ENCODE measurements at places on chromosomes 7 and 10.

DNA sequence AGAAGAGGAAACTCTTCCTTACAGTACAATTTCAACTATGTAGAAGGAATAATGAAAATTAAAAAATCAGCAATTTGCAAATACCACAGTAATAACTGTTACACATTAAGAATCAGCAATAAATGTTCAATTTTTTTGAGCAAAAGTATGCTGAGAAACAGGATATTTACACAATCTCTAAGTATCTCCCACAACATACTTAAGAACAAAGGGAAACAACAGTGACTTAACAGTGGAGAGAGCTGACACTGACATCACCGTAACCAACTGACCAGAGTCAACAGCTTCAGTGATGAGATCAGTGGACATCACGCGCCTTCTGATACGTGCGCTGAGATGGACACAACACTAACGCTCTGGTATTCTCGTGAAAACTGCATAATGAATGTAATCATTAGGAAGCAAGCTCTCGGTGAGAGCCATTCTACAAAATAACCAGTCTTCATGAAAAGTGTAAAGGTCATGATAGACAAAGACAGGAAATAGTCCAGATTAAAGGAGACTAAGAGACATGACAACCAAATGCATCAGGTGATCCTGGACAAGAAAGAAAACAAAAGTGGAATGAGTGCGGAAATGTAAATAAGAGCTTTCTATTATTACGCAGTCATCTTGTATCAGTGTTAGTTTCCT is 82.6 kb downstream of the PIP4K2A start:
- no peak for DNase-seq

DNA sequence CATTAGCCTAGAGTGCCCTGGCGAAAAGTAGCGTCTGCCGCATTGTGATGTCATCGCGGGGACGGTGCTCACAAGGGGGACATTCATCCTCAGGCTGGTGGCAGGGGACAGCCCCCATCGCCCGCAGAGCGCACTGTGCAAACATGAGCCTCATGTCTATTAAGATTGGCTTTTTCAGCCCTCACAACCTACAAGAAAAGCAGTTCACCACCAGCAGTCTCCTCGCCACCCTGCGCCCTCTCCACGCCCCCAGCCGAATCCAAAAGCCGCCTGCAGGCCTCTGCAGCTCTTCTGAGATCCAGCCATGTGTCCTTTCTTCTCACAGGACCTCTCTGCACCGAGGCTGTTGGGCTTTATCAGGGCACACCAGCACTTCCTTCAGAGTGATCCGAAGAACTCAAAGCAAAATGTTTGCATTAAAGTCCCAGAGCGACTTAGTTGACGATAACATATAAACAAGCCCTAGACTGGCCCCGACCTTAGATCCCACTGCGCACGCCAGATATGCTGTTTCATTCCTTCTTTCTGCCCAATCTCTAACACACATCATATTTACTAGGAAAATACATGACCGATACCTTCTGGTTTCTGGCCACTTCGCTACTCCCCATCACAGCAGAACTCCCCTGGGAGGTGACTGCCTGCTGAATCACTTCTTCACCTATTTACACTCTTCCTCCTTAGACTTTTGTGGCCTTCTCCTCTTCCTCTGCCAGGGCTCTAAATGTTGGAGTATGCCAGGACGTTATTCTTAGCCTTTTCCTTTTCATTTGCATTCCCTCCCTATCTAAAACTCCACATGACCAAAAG is 206.0 kb upstream of the SH2B2 start:
- peak; percentile 27 for DNase-seq

- DNase-seq, result no peak
Measured at GRCh38 chr10:36711361-36711760, 414.0 kb upstream of the ANKRD30A start.

GRCh38 chr10:3592424-3592823 is 192.6 kb downstream of the KLF6 start:
- no peak for DNase-seq

DNA sequence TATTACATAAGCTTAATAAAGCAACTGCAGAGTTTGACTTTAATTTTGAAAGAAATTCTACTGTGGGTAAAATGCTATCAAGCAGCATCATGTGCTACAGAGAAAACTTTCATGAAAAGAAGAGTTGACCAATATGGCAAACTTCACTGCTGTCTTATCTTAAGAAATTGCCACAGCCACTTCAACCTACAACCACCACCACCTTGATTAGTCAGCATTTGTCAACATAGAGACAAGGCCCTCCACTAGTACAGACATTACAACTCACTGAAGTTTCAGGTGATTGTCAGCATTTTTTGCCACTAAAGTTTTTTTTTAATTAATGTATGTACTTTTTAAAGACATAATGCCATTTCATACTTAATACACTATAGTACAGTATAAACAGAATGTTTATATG is 350.3 kb downstream of the HPSE2 start:
- DNase-seq, result no peak

- no peak for DNase-seq
Measured at GRCh38 chr7:69032848-69033247, 565.4 kb upstream of the AUTS2 start.

DNA sequence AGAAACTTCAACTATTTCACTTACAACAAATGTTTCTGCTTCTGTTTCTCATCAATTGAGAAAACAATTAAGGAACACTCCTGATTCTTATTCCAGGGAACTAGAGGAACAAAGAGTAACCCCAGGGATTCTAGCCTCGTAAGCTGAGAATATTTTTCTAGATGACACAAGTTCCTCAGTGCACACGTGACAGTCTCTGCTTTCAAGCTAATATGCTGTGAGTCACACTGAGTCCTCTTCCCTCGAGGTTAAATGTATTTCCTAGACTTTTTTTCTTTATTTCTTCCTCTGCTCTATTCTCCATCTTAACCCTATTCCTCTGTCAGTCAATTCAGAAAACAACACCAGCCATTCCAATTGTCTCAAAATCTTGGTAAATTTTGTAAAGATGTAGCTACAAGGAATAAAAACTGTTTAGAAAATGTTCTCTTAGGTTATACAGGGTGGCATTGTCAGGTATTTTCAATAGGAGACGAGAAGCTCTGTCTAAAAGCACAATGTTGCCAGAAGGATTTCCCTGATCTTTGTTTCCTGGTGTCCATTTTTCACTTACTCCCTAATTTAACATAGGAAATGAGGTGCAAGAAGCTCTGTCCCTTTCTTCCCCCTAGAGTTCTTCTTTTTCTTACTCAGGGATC is 5.8 kb upstream of the C1GALT1 start:
- DNase-seq, result no peak

- no peak for DNase-seq
Measured at GRCh38 chr10:130493446-130494145, 357.4 kb downstream of the GLRX3 start.

- DNase-seq, result no peak
Measured at GRCh38 chr7:99399597-99399996, 8.8 kb downstream of the PDAP1 start.

DNA sequence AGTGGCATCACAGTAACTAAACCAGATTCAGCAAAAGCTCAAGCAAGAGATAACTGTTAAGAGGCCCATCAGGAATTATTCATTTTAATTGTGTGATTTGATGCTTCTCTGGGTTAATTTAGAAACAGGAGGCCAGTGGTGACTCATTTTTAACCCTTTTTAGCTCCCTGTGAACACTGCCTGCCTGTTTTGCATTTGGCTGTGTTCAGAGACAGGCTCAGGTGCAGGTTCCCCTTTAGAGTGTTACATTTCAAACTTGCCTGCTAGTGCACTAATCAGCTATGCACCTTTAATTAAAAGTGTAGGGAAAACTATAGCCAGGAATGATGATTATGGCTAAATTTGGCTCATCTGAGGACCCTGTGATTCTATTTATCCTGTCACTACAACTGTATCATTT is 6.5 kb downstream of the STAMBPL1 start:
- DNase-seq, result no peak

GRCh38 chr10:69516316-69516715 is 56.9 kb downstream of the NEUROG3 start:
- peak; percentile 1 for DNase-seq

- no peak for DNase-seq
Measured at GRCh38 chr10:104447906-104448305, 94.3 kb downstream of the CFAP58 start.

DNA sequence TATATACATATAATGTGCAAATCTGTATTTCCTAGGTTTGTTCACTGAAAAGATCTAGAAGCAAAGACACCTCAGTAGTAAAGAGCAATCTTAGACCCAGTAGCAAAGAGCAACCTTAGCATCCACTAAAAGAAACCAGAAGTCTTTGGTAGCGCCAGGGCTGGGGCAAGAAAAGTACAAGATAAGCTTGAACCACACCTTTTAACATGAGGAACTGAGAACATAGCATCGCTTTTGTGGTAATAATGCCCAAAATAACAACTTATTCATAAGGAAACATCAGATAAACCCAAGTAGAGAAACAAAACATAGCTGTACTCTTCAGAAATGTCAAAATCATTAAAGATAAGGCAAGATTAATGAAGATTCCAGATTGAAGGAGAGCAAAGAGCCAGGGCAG is 173.4 kb downstream of the IMMP2L start:
- no peak for DNase-seq

- no peak for DNase-seq
Measured at GRCh38 chr7:2146676-2147472, 85.9 kb downstream of the MAD1L1 start.

GRCh38 chr10:5036511-5036910 is 32.9 kb upstream of the AKR1C2 start:
- DNase-seq, result no peak

DNA sequence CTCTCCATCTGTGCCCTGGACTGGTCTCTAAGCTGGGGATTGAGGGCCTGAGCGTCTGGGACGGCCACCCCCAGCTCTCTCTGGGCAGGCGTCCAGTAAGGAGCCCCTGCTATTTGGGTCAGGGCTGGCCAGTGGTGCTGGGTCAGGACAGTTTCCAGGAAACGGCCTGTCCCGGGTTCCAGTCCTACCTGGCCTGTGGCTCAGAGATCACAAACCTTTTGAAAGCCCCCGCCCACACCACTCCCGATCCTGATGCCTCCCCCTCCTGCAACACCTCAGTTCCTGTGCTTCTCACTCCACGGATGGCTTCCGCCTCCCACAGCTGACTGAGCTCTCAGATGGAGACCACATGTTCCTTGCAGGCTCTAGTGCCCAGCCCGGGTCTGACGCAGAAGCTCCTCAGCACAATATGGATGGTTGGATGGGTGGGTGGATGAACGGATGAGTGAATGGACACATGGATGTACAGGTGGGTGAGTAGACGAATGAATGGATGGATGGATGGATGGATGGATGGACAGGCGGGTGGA is 91.7 kb upstream of the PDGFA start:
- no peak for DNase-seq

DNA sequence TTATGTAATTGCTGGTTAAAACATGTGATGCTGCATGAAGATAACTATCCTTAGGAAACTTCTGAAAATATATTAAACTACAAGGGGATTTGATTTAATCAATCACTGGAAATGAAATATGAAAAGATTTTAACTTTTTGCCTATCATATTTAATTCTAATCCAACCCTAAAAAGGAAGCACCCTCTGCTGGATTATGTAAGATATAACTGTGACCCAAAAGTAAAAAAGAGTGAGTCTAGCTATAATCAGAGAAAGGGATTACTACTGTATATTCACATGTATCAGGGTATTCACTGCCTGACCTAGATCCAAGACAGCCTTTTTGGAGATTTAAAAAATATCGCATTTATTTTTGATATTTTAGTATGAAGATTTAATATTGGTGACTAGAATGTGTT is 295.5 kb downstream of the MDFIC start:
- no peak for DNase-seq

GRCh38 chr10:77247031-77247990 is 390.3 kb downstream of the KCNMA1 start:
- DNase-seq, result no peak

GRCh38 chr10:99983280-99983988 is 26.3 kb downstream of the DNMBP start:
- DNase-seq, result no peak

DNA sequence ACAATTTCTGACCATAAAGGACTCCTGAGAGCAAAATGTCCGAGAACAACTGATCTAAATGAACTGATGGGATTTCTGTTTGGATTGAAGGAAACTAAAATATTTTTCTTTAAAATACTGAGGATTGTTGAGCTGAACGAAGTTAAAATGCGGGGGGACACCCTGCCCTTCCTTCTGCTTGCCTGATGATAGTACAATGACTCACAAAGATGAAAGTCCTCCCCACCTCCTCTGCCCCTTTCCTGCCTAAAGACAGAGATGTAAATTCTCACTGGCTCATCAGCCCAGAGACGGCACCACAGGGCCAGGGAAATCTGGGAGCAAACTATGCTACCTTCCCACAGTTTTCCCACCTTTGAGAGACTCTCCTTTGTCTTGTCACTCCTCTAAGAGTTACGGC is 180.6 kb downstream of the PHTF2 start:
- DNase-seq, result no peak

DNA sequence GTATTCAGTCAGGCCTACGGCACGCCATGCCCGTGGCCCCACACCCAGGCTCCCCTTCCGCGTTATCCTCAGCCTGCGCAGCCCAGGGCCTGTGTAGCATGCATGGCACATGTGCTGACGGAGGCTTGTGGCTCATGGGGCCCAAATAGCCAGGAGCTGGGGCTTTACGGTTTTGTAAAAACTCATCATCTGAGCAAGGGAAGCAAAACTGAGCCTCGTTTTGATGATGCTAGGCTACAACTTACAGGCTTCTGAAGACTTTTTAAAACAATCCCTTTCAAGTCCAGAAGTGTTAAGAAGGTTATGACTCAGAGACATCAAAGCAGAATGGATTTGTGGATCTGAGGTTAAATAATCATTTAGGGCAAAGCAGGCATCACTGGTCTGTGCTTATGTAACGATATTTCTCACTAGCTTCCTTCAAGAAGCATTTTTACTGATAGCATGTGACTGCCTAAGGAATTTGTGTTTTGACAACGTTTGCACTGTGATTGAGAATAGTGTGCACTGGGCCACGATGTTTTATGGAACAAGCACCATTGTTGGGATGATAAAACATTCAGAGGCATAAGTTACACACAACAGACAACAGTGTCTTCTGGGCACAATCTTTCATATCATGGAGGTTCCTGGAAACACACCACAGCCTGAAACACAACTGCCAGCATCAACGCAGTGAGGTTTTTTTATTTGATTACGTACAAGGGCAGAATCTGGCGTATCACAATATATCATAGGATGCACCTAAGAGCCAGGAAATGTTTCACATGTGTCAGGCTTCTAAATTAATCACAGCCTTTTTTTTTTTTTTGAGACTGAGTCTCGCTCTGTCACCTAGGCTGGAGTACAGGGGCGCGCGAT is 274.3 kb downstream of the CCDC3 start:
- DNase-seq, result no peak

DNA sequence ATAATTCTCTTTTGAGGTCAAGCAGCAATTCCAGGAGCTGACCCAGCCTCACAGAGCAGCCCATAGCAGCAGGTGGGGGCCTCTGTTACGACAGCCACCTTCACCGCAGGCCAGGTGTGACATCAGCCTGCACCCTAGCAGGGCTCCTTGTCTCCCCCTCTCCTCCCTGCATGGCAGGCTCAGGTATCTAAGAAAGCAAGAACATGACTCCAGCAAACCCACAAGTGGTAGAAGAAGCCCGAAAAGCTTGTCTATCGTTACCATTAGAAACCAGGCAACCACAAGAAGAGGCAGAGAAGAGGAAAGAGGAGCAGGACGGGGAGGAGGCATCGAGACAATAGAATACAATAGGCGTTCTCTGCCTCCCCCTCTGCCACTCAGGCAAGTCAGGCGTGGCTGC is 104.0 kb upstream of the PRR15 start:
- no peak for DNase-seq

GRCh38 chr7:8200717-8201116 is 61.2 kb downstream of the ICA1 start:
- DNase-seq, result no peak
